ENCODE measurements at places on chromosomes 2 and 18. TPM values are rescaled to one million over a fixed set of nuclear protein-coding genes. Genes with fewer than 3 reads are reported as not detected.

GALR1 gene
- total RNA-seq: not detected

MC5R gene
- not detected for total RNA-seq

CCL20 gene
- total RNA-seq: 1.1 TPM

OXER1 gene
- not detected for total RNA-seq

FSIP2 gene
- total RNA-seq: 0.22 TPM

NETO1 gene
- 0.72 TPM for total RNA-seq

POTEJ gene
- total RNA-seq: not detected

TRIM43 gene
- total RNA-seq: not detected

Measured in placental pericyte (primary cell).